ENCODE measurements at places on chromosomes 2 and 18.

DNA sequence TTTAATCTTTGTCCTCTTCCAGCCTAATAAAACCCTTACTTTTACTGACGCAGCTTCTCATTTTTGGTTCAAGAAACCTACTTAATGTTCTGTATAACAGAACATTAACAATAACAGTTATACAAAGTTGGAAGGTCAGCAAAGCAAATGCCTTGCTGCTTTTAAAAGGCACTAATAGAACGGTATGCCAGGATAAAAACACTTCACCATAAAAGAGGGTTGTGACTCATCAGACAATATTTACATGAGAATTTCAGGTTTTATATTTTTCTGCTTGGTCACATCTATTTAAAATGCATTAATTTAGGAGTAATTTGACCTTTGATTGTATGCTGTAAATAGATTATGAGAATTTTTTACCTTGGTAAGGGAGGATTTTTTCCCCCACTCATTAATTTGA, 3.0 kb downstream of the KLHL41 start:
- no peak for ATAC-seq

GRCh38 chr18:55983433-55983832, 395.4 kb upstream of the TCF4 start:
- no peak for ATAC-seq

DNA sequence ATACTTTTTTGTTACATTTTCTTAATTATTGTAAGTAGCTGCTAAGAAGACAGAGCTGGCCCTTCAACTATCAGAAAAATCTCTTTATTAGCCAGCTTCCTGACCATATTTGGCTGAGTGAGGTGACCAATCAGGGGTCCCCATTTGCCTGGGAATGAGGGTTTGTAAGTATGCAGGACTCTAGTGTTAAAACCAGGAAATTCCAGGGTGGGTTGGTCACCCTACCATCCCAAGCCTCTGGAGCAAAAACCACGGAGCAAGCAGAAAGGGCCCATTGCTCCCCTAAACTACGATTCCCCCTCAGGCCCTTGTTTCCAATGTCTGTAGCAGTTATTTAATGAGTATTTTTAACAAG, 165.6 kb upstream of the NCKAP5 start:
- no peak for ATAC-seq

- ATAC-seq, result no peak
Observed at GRCh38 chr2:177400337-177400923, 7.9 kb downstream of the AGPS start.

DNA sequence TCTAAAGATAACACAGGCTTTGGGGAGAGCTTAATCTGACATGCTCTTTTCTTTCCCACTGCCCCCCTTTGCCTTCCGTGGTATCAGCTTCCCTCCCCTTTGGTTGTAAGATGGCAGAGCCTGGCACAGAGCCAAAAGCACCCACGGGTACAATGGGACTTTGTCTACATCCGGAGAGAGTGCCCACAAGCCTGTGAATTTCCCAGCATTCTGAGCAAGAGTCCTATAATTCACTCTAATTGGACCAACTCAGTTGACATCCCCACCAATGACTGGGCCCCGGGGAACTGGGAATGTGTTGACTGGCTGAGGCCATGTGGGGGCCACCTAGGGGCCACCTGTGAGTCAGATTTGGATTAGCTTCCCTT, 20.1 kb upstream of the C2orf72 start:
- no peak for ATAC-seq

DNA sequence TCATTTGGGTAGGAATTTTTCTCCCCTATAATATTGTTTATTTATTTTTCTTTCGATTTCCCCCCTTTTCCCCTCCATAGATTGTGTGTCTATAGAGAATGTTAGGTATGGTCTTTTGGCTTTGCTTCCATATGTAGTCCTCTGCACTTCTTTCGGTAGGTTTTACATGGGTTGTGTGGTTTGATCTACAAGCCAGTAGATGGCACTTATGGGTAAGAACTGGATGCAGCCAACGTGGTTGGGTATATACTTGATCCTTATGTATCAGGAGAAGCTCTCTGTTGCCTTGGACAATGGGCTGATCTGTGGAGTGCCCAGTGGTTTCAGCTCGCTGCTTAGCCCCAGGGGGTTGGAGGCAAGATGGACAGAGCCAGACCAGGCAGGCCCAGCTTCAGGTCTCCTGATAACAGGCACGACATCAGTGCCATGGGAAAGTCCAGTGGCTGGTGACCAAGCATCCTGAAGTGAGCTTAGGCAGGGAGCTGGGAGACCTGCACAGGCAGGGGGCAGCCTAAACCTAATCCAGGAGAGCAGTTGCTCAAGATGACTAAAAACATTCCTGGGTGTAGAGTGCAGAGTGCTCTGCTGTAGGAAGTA, 488.3 kb downstream of the CCDC85A start:
- ATAC-seq, result no peak

GRCh38 chr2:127146071-127146725, 39.2 kb upstream of the BIN1 start:
- no peak for ATAC-seq

DNA sequence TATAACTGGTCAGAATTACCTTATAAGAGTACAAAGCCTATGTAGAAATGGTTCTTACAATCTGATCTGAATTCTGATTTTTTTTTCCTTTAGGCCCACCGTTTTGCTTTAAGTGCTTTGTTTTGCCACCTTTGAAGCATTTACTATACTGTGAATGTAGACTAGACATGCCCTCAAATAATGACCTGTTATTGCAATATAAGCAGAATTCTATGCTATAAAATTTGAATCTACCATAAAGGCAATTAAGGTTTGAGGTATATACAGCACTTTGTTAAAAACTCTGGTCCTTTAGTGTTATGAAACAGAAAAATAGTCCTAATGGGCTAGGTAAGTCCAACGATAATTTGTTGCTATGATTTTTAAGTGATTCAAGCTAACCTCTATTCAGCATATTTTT, 86.6 kb upstream of the NOSTRIN start:
- ATAC-seq, result no peak

DNA sequence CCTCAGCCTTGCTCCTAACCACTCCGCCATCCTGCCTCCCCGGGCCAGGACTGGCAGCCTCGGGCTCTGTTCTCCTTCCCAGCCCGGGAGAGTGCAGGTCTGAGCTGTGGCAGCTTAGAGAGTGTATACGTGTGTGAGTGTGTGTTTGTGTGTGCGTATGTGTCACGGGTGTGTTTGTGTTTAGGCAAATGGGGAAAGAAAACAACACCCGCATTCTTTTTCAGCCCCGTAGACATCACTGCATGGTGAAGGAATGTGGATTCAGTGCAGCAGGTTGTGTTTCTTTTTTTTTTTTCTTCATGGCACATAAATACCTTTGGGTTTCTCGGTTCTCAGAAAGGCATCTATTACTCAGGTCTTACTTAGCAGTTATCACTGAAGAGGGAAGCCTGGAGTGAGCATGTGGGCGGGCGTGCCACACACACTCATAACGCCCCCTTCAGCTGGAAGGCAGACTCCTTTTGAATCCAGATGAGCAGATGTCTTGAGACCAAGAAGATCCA, 44.2 kb downstream of the GLI2 start:
- no peak for ATAC-seq

DNA sequence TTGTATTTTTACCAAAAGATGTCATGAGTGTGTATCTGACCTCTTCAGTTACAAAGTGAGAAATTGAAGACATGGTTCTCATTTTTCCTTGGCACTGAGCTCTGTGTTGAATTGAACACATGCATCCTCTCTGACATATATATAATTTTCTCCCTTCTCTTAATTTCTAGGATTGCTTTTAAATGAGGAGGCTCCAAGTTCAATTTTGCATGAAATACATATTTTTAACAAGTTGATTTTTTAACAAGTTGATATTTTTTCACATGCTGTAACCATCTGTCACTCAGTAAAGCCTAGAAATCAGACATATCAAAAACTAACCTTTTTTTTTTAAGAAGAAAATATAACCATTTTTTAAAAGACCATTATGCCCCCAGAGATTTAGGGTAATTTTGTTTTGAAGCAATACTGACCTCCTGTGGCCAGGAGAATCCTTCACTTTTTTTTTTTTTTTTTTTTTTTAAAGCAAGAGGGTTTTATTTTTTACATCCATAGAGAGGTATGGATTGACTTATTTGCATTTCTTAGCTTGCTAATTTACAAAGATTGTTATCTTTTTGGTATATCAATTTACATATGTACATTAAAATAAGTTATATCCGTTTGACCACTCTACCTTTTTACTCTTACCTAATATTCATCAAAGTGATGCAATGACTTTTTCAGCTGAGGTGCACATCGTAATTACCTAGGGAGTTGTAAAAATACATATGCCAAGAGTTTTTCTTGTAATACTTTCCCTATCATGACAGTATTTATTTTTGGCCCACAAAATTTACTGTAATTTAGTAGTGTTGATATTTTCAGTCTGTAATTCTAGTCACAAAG, 161.8 kb downstream of the SOCS6 start:
- no peak for ATAC-seq

GRCh38 chr2:40332191-40332826, 119.6 kb downstream of the SLC8A1 start:
- peak; percentile 67 for ATAC-seq

GRCh38 chr2:33241072-33241471, 235.4 kb upstream of the RASGRP3 start:
- ATAC-seq, result no peak

GRCh38 chr2:74304332-74305148, 38.7 kb downstream of the SLC4A5 start:
- ATAC-seq, result no peak

- no peak for ATAC-seq
Observed at GRCh38 chr2:217468042-217468830, 534.6 kb downstream of the TNS1 start.

DNA sequence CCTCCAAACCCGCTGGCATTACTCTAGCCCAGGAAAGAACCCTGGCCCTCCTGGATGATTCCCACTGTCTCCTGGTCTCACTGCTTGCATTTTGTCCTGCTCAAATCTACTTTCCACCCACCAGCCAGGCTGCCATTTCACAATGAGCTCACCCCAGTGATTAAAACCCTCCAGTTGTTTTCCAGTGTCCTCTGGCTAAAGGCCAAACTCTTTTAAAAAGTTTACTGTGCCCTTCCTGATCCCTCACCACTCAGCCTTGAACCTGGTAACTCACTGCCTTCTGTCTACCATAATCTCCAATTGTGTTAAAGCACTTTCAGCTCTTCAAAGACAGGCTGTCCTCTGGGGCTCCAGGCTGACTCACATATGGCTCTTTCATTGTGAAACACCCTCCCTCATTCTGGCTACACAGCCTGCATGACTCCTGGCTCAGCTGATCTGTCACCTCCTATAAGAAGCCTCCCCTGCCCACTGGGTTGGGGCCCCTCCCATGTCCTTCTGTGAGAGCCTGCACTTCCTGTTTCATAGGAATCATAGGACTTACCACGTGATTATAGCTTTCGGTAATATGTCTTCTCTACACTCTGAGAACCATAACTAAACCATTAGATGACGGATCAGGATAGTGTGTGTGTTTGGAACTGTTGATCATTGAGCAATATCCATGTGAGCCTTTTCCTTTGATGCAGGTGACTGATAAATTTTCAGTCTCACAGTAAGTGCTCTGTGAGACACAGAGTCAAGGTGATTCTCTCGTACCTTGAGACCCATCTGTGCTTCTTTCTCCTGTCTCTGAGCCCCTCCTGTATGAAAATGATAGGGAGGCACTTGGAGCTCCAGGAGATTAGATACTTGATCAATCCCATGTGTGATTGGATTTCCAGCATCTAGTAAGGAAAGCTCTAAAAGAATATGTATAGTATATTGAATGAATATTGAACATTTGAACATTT, 590.8 kb upstream of the ID2 start:
- ATAC-seq, result peak; percentile 97

DNA sequence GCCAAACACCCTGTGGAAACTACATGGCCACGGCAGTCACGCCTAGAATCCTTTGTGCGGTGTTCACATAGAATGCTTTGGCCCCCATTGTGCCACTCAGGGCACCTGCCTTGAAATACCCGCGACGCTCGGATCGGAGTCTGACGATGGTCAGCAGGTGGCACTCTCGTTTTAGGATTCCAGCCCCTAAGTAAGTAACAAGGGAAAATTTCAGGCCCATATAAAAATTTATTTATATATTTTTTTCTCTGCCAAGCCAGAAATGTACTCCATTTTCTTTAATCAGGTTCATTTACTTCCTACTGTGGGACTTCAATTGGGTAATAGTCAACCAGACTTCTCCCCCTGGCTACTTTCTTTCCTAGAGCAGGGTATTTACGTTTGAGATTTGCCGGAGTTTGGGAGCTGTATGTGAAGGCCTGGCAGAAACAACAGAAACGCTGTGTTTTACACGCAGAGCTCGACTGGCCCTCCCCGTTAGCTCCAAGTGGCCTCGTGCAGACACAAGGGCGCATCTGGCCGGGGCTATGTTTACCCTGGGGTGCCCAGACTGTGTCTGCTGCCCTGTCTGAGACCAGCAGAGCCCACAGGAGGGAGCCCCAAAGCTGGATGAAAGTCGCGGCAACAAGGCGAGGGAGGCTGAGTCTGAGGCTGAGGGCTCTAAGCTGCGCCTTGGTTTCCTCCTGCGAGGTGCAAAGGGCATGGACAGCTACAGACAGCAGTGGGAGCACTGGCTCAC, 41.6 kb downstream of the LRRC30 start:
- ATAC-seq, result peak; percentile 58

GRCh38 chr18:79544386-79544963, 135.1 kb upstream of the CTDP1 start:
- ATAC-seq, result no peak

- ATAC-seq, result no peak
Observed at GRCh38 chr18:33653231-33653630, 75.2 kb downstream of the ASXL3 start.
